COR-L47 (cell line): ENCODE measurements at places on chromosomes 7 and 10.

DNA sequence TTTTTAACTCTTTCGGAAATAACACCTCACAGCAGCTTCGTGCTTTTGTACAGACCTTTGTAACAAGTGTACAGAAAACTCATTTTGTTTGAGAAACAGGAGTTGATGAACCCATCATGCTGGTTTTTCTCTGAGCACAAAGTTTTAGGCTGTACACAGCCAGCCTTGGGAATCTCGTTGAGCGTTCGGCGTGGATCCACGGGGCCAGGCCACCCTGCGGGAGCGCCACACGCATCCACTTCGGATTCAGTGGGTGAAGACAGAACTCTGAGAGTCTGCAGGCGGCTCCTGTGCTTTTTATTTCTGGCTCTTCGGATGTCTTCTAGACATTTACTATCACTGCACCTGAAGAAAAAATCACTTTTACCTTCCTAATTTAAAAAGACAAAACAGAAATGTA lies 131.2 kb downstream of the SMURF1 start:
- DNase-seq, result no peak

- DNase-seq, result peak; percentile 91
Observed at GRCh38 chr7:2525658-2526630, 6.4 kb downstream of the LFNG start.

DNA sequence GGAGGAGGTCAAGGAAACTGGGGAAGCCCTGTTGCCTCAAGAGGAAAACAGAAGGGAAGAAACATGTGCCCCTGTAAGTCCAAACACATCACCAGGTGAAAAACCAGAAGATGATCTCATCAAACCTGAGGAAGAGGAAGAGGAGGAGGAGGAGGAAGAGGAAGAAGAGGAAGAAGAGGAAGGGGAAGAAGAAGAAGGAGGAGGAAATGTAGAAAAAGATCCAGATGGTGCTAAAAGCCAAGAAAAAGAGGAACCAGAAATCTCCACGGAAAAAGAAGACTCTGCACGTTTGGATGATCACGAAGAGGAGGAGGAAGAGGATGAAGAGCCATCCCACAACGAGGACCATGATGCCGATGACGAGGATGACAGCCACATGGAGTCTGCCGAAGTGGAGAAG lies 82.7 kb upstream of the SAMD8 start:
- no peak for DNase-seq

- DNase-seq, result no peak
Observed at GRCh38 chr7:137025469-137026175, 157.2 kb downstream of the CHRM2 start.

DNA sequence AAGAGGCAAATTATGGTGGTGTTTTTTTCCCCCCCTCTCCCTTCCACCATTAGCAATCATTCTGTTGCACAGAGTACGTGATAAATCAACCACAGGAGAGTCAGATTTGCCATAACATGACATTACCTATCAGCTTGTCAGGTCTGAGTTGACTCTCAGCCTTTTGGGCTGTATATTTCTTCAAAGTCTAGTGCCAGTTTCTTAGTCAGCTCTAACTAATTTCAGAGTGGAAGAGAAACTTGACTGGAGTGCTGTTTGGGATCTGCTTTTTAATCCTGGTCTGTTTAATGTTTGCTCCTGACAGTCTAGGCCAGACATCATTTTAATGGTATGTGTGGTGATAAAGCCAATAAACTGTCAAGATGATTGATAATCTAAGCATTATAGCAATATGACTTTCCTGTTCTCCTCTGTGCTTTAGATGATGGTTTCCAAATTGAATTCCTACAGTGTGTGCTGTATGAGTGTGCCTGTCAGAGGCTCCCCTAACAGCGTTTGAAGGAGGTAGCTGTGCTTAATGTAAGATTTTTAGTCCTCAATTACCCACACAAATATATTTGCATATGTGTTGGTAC lies 76.9 kb downstream of the LRMDA start:
- DNase-seq, result no peak

GRCh38 chr10:43944381-43945093 lies 295.9 kb upstream of the ZNF32 start:
- no peak for DNase-seq

DNA sequence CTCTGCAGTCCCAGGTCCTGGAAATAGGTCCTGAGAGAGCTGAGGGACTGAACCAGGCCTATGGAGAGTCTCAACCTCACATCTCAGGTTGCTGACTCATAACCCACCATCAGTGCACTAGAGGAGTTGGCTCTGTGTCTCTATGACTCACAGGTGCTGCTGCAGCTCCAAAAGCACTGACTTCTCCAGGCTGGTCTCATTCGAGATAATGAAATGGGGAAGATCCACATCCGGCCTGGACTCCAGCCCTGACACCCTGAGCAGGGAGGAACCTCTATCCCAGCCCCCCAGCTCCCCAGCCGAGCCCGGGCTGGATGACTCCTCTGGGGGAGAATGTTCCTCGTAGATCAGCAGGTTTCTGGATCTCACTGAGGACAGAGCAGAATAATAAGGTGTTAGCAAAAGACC lies 35.5 kb upstream of the DGKI start:
- no peak for DNase-seq

- no peak for DNase-seq
Observed at GRCh38 chr7:41808541-41808940, 105.7 kb upstream of the INHBA start.

- no peak for DNase-seq
Observed at GRCh38 chr10:127299956-127300689, 103.7 kb upstream of the INSYN2A start.

GRCh38 chr7:24576171-24577025 lies 3.1 kb downstream of the PALS2 start:
- peak; percentile 68 for DNase-seq

- DNase-seq, result no peak
Observed at GRCh38 chr10:132247943-132248342, 59.8 kb downstream of the STK32C start.

GRCh38 chr7:146150153-146150552 lies 33.6 kb downstream of the CNTNAP2 start:
- no peak for DNase-seq

DNA sequence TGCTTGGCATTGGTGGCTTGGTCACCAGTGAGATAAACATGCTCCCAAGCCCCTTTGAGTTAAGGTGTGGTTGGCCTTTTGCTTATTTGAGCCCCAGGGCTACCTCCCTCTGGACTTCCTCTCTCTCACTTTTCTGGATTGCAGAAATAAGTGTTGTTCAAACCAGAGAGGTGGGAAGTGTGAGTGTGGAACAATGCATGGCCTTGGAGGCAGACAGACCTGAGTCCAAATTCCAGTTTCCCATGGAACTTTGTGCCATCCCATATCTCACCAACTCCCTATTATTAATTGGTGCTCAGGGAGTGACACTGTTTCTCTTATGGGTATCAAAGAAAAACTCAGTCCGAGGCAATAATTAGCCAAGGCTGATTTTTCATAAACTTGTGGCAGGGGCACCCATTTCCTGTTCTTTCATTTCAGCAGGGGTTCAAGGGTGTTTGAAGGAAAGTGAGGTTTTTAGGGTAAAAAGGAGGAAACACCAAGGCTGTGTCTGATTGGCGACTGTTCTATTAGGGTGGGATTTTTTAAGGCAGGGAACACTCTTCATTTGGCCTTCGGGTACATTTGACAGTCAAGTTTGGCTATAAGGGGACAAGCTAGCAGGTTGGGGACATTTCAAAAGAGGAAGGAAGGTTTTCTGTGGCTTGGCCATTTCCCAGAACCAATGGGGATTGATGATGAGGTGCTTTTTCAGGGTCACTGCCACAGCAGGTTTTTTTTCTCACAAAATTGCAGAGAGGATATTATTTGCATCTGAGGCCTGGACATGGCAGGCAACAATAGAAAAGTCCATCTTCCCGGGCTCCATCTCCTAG lies 148.8 kb upstream of the NPY start:
- DNase-seq, result no peak

GRCh38 chr10:86819567-86819966 lies 63.1 kb downstream of the BMPR1A start:
- DNase-seq, result no peak

GRCh38 chr10:112677689-112678088 lies 230.7 kb downstream of the VTI1A start:
- no peak for DNase-seq

DNA sequence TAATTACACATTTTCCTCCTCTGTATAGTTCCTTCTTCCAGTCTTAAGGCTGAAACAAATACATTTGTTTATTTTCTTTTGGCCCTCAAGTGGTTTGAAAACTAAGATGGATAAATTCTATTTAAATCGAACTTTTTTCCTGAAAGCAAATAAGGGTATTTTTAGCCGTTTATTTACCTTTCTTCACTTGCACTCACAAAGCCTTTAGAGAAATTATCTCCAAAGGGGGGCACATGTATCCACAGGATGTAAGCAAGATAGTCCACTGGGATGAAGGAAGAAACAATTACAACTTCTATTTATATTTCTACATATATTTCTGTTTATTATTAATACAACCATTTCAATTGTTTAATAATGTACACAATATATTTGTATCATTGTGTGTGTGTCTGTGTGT lies 10.2 kb downstream of the CPA4 start:
- DNase-seq, result peak; percentile 18
